ENCODE measurements at places on chromosomes 1 and 21.

DNA sequence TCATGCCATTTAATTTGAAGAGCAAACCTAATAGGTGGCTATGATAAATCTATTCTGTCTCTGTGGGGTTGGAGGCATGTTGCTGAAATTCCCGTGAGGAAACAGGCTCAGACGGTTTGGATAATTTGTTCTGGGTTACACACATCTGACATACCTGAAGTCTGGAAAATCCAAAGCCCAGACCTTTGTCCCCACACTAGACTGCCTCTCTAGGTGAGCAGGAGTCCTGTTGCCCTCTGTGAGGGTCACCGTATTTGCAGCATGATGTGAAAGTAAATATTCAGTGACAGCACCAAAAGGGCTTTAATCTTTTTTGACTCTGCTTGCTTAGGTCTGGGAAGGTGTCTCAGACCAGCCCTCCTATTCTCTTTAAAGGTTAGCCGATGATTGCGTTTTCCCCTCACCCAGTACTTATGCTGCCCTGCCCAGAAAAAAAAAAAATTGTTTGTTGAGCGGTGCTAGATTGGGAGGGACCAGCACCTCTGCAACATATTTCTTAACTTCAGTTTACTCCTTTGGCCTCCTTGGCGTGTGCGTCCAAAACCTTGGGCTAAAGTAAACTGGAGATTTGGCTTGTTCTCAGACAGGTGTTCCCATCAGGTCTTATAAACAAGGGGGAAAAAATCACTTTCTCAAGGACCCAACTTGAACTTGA lies 67.0 kb downstream of the CACHD1 start:
- no peak for DNase-seq
- H3K4me1 ChIP-seq = peaks cover 27% of the 10 kb centered on the region
- no peak overlapping the region for H3K27ac ChIP-seq
- H3K4me3 ChIP-seq = no peak overlapping the region

DNA sequence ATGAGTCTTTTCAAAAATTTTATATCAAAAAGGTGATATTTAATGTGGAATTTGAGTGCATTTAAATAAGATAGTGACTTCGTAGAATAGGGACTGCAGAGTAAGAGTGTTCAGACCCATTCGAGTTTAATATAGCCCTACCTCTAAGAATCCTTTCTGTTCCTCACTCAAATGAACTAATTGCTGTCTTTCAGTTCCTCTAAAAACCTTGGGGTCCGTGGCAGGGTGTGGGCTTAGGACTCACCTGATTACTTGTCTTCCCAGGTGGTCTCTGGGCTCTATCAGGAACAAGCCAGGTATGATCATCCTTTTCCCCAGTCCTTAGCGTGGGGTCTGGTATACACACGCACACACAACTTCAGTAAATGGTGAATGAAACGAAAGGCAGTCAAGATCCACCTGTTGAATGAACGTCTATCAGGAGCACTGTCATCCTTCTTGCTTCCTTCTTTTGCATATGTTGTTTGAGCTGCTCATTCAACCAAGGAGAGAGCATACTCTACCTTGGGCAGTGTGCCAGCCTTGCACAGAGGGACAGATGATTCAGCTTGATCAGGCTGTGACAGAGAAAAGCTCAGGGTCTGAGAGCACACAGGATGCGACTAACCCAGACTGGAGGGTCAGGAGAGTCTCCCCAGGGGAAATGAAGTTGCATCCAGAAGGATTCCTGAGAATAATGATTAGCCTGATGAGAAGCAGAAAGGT lies 1.2 kb upstream of the RNF11 start:
- H3K27ac ChIP-seq = peak overlapping the region; percentile 91
- no peak overlapping the region for H3K4me3 ChIP-seq
- no peaks in the 10 kb centered on the region for H3K36me3 ChIP-seq
- DNase-seq = peak; percentile 6

DNA sequence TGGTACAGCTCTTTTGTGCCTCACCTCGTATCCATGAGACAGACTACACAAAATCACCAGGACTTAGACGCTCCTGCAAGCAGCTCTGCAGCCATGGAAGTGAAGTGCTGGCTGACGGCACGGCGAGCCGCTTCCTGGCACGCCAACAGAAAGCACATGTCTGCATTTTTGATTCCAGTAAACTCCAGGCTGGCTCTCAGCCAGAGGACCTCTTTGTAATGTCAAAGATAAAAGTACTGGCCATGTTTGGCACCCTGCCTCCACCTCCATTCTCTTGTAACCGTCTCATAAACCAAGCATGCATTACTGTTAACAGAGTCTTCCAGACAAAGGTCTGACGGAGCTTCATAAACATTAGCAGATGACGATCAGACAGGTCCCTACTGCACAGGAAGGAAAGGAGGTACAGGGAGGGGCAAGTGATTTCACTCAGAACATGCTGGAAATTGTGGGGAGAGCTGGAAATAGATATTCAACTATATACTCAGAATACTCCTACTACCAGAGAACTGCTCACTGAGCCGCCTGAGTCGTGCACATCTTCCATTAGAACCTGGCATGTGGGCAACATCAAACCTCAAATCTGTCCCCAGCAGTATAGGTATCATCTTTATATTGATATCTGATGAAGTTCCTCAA lies 632.0 kb downstream of the SMYD3 start:
- no peak for DNase-seq
- no peaks in the 10 kb centered on the region for H3K4me1 ChIP-seq
- no peaks in the 10 kb centered on the region for H3K27me3 ChIP-seq

DNA sequence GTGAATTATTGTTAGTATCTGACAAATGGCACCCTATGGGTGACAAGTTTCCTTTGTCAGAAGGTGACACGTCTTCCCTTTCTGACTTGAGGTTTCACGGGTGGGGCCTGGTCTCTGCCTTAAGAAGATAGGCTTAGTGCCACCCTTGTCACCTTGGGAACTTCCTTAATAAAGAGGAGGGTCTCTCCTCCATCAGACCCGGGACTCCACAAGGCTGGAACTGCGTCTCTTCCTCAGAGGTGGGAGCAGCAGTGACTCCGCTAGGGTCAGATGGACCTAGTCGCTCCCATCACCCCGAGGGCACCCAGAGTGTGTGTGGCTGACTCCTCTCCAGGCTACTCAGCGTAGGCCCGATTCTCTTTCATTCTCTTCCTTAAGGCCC lies 774 bp upstream of the WDTC1 start:
- DNase-seq = no peak
- peak overlapping the region; percentile 92 for H3K27ac ChIP-seq
- H3K27me3 ChIP-seq = no peaks in the 10 kb centered on the region
- H3K4me1 ChIP-seq = peaks cover 27% of the 10 kb centered on the region

DNA sequence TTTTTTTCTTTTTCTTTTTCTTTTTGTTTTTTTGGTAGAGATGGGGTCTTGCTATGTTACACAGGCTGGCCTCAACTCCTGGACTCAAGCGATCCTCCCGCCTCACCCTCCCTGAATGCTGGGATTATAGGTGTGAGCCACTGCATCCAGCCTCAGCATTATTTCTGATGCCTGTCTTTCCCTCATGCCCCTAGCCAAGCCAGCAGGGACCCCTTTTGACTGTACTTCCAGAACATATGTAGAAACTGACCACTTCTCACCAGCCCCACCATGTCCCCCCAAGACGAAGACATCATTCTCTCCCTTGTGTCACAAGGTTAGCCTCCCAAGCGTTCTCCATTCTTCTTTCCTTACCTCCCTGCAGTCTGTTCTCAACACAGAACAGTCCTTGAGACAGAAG lies 107.9 kb upstream of the COA6 start:
- H3K4me1 ChIP-seq = no peaks in the 10 kb centered on the region
- H3K27me3 ChIP-seq = no peaks in the 10 kb centered on the region
- no peaks in the 10 kb centered on the region for H3K36me3 ChIP-seq
- no peak overlapping the region for H3K27ac ChIP-seq
- no peak for DNase-seq
- H3K4me3 ChIP-seq = no peak overlapping the region

DNA sequence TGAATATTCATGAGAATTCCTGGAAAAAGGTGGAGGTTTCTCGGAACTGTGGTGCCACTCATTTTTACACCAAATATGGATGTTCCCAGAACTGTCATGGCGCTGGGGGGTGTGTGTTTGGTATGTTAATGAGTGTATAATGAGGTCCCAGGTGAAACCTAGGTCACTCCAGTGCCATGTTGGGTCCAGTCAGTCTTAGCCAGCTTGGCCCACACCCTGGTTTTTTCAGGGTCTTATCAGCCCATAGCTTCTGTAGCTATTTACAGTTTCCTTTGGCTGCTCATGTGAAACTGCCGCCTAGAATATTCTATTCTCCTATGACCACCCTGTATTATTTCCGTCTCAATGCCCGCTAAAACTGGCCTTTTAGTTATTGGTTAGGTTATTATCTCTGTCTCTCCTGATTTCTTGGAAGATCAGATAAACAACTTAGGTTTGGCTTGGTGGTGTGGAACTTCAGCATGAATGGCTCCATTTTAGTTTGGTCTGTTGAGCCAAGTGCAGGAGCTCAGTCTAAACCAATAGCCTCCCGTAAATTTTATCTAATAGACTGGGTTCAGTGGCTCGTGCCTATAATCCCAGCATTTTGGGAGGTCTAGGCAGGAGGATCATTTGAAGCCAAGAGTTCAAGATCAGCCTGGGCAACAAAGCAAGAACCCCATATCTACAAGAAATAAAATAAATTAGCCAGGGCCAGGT lies 42.1 kb upstream of the EDARADD start:
- H3K27ac ChIP-seq = no peak overlapping the region
- H3K27me3 ChIP-seq = peaks cover 20% of the 10 kb centered on the region
- H3K4me1 ChIP-seq = no peaks in the 10 kb centered on the region

DNA sequence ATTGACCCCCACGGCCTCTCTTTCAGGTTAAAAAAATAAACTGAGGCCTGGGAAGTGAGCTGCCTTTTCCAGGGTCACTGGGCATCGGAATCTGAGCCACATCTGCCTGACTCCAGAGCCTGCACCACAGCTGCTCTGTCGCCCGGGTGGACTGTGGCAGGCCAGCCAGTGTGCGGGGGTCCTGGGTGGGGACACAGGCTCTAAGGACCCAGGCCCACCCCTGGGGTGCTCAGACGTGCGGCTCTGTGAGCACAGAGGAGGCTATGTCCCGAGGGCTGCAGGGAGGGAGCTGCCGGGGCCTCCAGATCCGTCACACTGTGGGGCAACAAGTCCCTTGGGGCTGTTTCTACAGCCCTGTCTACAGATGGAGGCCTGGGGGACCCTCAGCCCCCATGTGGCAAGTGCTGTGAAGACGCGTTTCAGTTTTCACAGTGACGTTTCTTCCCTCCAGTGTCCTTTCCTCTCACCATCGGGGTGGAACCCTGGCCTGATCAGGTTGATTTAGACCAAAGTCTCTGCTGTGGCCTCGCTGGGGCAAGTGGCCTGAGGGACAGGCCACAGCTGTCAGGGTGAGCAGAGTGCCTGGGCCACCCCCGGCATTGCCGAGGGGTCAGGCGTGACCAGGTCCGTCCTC lies 39.2 kb upstream of the ACTRT2 start:
- H3K4me1 ChIP-seq = no peaks in the 10 kb centered on the region
- no peak overlapping the region for H3K4me3 ChIP-seq
- no peaks in the 10 kb centered on the region for H3K36me3 ChIP-seq
- no peak overlapping the region for H3K27ac ChIP-seq
- H3K27me3 ChIP-seq = no peaks in the 10 kb centered on the region

DNA sequence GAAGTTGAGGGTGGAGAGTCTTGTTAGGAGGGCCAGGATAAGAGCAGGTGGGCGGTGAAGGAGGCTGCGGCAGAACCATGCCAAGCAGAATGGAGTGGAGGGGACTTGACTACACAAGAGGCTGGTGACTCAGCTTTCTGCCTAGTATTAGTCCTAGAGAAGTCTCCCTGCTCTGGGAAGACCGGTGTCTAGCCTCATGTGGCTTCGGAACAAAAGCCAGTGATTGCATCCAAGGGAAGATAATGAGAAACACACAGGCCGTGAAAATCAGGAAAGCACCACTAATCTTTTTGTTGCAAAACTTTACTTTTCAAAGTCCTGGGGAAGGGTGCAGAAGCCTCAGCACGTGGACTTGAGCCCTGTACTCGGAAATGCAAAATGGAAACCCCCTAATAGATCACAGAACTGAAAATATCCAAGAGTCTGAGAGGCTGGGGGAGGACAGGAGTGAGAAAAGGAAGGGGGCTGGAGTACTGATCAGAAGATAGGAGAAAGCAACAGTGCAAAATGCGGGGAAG lies 31.4 kb downstream of the DDR2 start:
- H3K36me3 ChIP-seq = no peaks in the 10 kb centered on the region
- no peaks in the 10 kb centered on the region for H3K4me1 ChIP-seq
- H3K27ac ChIP-seq = no peak overlapping the region
- peaks cover 2% of the 10 kb centered on the region for H3K27me3 ChIP-seq
- no peak for DNase-seq
- no peak overlapping the region for H3K4me3 ChIP-seq

GRCh38 chr1:200739702-200740570 lies 1.2 kb downstream of the CAMSAP2 start:
- peaks cover 14% of the 10 kb centered on the region for H3K4me1 ChIP-seq
- H3K27me3 ChIP-seq = peaks cover 18% of the 10 kb centered on the region
- H3K4me3 ChIP-seq = peak overlapping the region; percentile 57
- H3K36me3 ChIP-seq = no peaks in the 10 kb centered on the region
- no peak overlapping the region for H3K27ac ChIP-seq

DNA sequence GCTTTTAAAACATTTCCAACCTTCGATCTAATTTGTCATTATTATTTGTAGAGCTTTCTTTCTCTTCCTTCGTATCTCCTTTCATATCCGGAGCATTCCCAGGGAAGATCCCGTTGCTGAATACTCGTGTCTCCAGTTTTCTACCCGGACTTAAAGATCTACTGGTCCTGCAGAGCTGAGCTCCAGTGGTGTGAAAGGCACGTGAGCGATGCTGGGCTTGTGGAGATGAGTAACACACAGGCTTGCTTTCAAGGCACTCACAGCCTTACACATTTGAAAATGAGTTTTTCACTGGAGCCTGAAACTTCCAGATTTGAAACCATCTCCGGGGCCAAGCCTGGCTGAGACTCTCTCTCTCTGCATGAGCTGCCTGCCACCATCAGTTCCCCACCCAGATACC lies 428.3 kb downstream of the KIF26B start:
- H3K27me3 ChIP-seq = peaks cover 4% of the 10 kb centered on the region
- no peak overlapping the region for H3K27ac ChIP-seq
- no peak for DNase-seq
- no peak overlapping the region for H3K4me3 ChIP-seq

DNA sequence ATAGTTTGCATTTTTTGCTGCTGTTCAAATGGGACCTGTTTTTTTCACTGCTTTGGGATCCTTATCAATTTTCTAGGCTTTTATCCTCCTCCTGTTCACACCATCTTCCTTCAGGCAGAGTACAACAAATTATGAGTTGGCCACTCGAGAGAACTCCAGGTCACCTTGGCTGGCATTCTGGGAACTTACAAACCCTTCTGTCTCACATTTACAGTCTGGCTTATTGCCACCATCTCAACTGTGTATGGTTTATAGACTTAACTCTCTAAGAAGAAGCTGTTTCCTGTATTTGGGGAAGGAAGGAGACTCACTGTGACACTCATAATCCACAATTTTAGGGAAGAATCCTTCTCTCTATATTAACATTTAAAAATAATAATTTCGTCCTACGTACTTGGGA lies 5.4 kb upstream of the ZNF691 start:
- H3K27me3 ChIP-seq = no peaks in the 10 kb centered on the region
- H3K27ac ChIP-seq = no peak overlapping the region
- no peaks in the 10 kb centered on the region for H3K36me3 ChIP-seq
- no peak for DNase-seq

- no peaks in the 10 kb centered on the region for H3K36me3 ChIP-seq
- no peak overlapping the region for H3K27ac ChIP-seq
- no peak overlapping the region for H3K4me3 ChIP-seq
- DNase-seq = no peak
- H3K27me3 ChIP-seq = no peaks in the 10 kb centered on the region
These were observed 327.0 kb upstream of the DUSP10 start for GRCh38 chr1:222068937-222069336.

- DNase-seq = no peak
- peak overlapping the region; percentile 50 for H3K27ac ChIP-seq
These were observed 1.2 kb upstream of the CGN start for GRCh38 chr1:151510020-151510405.

Data from T-cell (primary cell).